ENCODE measurements at places on chromosomes 5 and 9.

DNA sequence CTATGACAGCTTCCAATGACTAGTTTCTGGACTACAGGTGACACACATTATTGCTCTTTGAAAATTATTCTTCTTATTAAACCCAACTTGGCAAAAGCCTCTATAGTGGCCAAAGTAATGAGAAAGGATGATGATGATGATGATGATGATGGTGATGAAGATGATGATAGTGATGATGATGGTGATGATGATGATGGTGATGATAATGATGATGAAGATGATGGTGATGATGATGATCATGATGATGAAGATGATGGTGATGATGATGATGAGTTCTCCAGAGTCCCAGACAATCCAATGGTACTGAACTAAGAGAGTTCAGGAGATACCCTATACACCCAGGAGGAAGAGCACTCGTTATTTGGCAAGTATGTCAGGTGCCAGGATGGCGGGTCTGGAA is 739.4 kb downstream of the IRX1 start:
- no peak for DNase-seq

DNA sequence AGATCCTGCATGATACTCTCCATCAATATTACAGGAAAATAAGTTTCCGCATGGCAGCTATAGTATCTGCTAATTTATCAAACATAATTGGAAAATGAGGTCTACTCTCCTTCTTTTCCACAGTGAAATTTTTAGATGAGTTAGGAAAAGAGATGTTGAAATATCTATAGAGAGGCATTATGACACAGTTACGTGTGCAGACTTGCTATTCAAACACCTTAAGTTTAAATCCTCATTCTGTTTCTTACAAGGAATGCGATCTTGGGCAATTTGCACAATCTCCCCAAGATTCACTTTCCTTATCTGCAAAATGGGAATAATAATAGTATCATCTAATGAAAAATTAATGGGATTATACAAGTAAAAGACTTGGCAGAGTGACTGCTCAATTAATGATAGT is 91.7 kb upstream of the SLCO6A1 start:
- no peak for DNase-seq

DNA sequence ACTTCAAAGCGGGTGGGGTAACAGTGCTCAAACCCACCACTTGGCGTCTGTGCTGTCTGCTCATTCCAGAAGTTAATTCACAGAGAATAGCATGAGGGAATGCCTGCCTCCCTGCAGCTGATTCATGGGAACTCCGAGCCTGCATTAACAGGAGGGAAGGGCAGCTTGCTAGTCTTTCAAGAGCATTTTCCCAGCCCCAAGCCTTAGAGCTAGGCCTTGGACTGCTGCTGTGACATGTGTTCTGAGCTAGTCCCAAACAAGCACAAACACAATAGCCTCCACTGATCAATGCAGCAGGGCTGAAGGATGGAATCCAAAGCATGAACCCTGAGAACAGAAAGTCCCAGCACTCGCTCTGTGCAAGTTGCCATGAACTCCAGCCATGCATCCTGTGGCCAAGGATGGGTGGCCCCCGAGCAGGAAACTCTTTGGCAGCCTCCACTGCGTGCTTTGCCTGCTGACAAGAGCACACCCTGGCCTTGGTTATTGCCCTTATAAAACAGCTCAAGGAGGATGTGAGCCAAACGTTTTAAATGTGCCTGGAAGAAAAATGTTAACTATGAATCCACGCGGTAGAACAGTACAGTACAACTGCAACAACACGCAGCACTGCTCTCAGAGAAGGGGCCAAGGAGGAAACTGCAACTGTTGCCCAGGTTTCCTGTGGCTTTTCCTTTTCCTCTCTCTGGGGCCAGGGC is 653.1 kb upstream of the KLF4 start:
- DNase-seq: no peak

- no peak for DNase-seq
Observed at GRCh38 chr5:84430863-84431663, 46.4 kb upstream of the EDIL3 start.

DNA sequence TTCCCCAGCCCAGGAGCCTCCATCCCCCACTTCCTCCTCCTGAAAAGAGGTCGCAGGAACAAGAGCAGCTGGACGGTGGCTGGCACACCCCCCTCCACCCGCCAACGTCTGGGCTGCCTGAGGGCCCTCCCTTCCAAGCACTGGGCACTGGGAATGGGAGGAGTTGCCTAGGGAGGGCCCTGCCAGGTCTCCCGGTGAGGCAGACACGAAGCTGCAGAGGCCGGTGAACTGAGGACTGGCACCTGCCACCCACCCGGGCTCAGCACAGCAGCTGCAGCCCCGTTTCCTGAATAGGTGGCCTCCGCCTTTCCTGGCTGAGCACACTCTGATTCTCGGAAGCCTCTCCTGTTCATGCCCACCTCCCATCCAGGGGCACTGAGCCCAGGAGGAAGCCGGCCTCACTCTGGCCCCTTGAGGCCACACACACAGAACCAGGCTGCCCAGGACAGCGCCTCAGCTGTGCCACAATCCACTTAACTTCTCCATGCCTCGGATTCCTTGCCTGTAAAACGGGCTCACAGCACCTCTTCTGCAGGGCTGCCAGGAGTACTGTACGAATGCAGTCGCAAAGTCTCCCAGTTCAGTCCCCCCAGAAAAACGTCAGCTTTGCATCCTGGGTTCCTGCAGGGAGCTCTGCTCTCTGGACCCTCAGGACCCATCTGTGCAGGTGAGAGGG is 1.3 kb downstream of the NPDC1 start:
- DNase-seq: no peak

- no peak for DNase-seq
Observed at GRCh38 chr5:157865781-157866180, 6.8 kb upstream of the CLINT1 start.

- DNase-seq: no peak
Observed at GRCh38 chr5:20832204-20833080, 844.4 kb upstream of the CDH18 start.

DNA sequence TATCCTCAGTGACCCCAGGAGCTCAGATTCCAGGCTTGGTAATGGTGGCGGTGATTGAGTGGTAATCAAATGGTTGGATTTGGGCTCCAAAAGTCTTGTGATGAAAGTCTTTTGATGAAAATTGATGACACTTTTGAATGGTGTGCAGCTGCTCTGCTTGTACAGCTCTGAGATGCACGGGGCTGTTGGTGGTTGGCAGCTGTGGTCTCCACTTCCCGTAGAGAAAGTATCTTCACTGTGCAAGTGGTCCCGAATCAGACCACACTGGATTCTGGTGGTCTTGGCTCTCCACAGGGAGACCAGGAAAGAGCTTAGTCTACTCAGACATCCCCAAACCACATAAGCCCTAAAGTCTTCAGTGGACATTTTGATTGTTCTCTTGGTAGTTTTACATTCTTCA is 96.6 kb downstream of the MARCHF11 start:
- no peak for DNase-seq

- DNase-seq: no peak
Observed at GRCh38 chr5:55136521-55136920, 23.4 kb upstream of the GPX8 start.

- DNase-seq: no peak
Observed at GRCh38 chr9:29044959-29045358, 1471.7 kb upstream of the C9orf72 start.

DNA sequence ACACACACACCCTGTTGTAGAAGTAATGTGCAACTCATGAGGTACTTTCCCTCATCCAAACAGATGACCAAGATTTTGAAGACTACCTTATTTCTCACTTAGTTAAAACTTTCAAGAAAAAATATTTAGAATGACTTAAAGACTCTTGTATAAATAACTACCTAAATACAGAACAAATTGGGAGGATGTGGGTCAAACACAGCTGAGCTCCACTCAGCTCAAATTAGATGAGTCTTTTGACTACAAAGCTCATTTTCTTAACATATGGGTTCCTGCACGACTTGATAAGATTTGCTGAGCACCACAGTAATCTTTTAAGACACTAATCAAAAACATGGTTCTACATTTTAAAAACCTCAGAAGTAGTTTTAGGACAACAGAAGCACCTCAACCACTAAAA is 8.9 kb downstream of the MTX3 start:
- DNase-seq: no peak

- DNase-seq: no peak
Observed at GRCh38 chr5:83042507-83042906, 34.7 kb downstream of the TMEM167A start.

- DNase-seq: no peak
Observed at GRCh38 chr5:25181249-25181648, 536.5 kb upstream of the CDH10 start.

- no peak for DNase-seq
Observed at GRCh38 chr5:142659405-142659804, 26.5 kb downstream of the FGF1 start.

DNA sequence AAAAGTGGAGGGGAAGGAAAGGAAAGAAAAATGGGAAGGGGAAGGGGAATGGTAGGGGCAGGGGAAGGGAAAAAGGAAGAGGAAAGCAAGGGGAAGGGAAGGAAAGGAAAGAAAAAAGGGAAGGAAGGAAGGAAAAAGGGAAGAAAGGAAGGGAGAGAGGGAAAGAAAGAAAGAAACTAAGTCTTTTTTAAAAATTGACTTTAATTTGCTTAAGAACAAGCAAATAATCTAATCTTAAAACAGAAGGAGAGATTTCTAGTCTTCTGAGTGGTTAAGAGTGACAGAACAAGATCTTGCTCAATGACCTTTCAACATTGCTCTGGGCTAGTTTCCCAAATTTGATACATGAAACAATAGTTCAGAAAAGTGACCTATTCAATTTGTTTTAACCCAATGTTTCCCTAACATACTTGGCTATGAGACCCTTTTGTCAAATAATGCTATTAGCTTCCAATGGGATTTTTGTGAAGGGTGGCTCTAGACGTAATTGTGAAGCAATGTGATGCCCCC is 33.4 kb upstream of the GLIS3 start:
- DNase-seq: no peak

- DNase-seq: no peak
Observed at GRCh38 chr9:83060556-83060955, 2.4 kb downstream of the RASEF start.

- DNase-seq: no peak
Observed at GRCh38 chr5:143116814-143117213, 286.7 kb downstream of the NR3C1 start.

- no peak for DNase-seq
Observed at GRCh38 chr5:84036842-84037241, 316.2 kb upstream of the HAPLN1 start.

GRCh38 chr5:23820765-23821471 is 313.5 kb downstream of the PRDM9 start:
- DNase-seq: no peak

DNA sequence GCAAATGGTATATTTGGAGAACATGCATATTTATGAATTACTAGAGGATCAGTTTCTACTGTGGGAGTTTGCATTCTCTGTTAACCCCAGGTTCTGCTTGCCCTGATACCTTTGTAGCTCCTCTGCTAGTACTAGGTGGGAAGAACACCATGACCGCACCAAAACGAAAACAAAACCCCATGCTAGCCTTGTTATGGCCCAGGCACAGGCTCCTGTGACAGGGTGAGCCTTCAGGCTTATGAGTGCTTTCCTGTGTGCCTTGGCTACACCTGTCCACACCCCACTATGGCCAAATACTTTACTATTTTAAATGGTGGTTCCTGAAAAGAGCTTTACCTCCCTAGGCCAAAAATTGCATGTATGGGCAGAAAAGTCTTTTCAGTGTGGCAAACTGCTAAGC is 94.8 kb downstream of the PPIC start:
- no peak for DNase-seq

- DNase-seq: no peak
Observed at GRCh38 chr5:14534773-14535172, 46.8 kb upstream of the OTULINL start.

- no peak for DNase-seq
Observed at GRCh38 chr9:565528-565927, 276.0 kb upstream of the DMRT1 start.

- DNase-seq: no peak
Observed at GRCh38 chr5:2748861-2749513, 2.5 kb downstream of the IRX2 start.

- no peak for DNase-seq
Observed at GRCh38 chr5:137734962-137735554, 831 bp downstream of the KLHL3 start.

GRCh38 chr5:158847772-158848171 is 251.9 kb downstream of the EBF1 start:
- DNase-seq: no peak

- DNase-seq: no peak
Observed at GRCh38 chr9:70475211-70475610, 60.8 kb upstream of the KLF9 start.

GRCh38 chr5:132198571-132198970 is 29.1 kb downstream of the P4HA2 start:
- DNase-seq: no peak

DNA sequence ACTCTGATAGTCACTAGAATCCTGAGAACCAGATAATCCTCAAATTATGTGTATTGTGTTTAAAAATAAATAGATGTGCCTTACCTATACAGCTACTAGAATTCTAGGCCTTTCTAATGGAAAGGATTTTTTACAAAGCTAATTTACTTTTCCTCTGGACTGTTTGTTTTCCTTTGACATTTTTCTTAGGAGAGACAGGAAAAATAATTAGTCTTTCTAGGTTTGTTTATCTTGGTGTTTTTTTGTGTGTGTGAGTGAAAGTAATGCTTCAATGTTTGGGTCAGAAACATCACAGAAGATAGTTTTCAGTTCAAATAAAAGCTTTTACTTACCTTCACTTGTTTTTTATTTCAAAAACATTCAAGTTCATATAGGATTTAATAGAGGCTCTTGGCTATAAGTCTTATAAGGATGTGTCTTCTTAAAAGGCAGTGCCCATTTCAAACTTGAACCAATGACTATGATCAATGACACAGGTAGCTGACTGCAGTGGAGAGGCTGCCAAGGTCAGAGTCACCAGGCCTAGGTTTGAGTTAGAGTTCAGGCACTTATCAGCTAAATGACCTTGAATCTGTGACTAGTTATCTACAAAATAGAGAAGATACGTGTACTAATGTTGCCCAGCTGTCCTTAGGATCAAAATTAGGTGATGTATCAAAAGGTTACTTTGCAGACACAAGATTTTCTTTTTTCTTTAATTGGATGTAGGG is 92.8 kb downstream of the SNCAIP start:
- no peak for DNase-seq

DNA sequence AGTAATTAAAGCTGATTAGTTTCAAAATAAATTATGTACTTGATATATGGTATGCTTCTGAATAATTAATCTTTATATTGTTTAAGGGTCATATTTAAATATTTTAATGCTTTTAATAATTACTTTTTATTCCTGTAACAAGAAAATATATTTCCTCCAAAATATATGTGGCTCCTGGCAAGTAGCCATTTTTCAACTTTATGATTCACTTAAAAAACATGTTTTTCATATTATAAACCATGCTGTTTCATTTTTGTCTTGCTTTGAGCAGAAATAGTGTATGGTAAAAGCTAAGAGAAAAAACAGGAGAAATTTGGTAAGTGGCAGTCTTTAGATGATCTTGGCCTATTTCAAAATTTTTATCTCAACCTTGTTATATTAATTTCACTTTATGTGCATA is 14.6 kb downstream of the SPATA9 start:
- DNase-seq: no peak

- DNase-seq: no peak
Observed at GRCh38 chr5:180873615-180874520, 12.8 kb upstream of the ZFP62 start.

All from stimulated activated CD4-positive, alpha-beta T cell treated with anti-CD3 and anti-CD28 coated beads, Interleukin-12 subunit alpha, Interleukin-12 subunit beta, amount 100 ng/mL, for 4 hours (primary cell).